Activated CD4-positive, alpha-beta T cell treated with anti-CD3 and anti-CD28 coated beads, Interleukin-2, Interleukin-6, amounts not matched to agents 100 ng/mL and 50 ng/mL, durations not matched to agents 16 hours and 8 hours (primary cell): ENCODE measurements at places on chromosomes 12 and 14.

- DNase-seq: peak; percentile 10
Measured at GRCh38 chr12:65823513-65824375, 539 bp upstream of the HMGA2 start.

DNA sequence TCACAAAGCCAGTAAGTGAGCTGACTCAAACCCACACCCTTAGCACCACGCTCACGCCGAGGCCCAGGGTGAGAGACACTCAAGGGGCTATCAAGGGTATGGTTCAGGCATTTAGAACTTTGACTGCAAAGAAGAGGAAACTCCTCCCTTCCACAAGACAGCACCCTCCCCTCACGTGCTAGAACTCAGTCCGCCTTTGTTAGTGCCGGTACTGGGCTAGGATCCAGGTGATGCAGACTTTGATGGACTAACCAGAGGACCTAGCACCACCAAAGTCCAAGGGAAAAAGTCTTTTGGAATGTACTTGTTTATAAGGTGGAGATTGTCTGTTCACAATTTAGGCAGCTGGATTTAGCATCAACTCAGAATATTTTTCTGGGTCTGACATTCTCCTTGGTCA is 33.7 kb downstream of the VWF start:
- no peak for DNase-seq

DNA sequence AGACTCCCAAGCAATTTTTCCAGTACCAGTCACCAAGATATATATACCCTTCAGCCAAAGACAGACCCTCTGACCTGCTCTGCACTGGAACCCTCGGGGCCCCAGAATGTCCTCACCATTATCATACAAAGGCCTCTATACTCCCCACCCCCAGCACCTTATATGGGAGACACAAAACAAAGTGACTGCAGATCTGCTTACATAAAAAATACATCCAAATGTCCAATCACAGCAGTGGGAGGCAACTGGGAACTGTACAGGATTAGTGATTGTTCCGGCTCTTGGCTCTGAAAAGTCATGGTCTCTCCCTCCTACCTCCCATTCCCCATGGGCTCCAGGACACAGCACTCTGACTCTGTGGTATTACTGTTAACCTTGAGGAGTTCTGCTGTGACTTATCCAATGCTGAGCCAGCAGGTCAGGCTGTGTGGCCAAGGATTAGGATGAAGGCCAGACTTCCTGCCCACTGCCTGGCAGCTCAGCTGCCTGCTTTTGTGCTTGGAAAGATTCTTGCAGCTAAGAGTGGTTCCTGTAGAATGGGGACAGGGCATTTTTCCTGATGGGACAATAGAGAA is 13.7 kb downstream of the OXA1L start:
- DNase-seq: no peak

GRCh38 chr12:73421832-73422231 is 1115.8 kb upstream of the ATXN7L3B start:
- no peak for DNase-seq

- DNase-seq: peak; percentile 69
Measured at GRCh38 chr12:94140556-94140955, 7.8 kb upstream of the PLXNC1 start.

- DNase-seq: no peak
Measured at GRCh38 chr12:109710205-109710746, 3.3 kb upstream of the FAM222A start.

- peak; percentile 44 for DNase-seq
Measured at GRCh38 chr12:98998697-98999299, 353.7 kb downstream of the APAF1 start.

DNA sequence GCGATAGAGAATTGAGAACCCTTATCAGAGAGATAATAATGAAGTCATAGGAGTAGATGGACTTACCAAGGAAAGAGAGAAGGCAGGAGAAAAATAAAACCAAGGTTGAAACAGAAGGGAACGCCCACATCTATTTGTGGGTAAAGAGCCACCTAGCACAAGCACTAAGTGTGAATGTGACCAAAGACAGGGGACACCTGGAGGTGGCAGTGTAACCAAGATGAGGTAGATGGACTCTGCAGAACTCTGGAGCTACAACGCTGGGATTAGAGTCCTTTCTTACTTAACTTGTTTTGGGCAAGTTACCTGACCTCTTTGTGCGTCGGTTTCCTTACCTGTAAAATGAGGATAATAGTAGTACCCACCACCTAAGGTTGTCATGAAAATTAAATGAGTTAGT is 101.9 kb downstream of the SLC5A8 start:
- no peak for DNase-seq

DNA sequence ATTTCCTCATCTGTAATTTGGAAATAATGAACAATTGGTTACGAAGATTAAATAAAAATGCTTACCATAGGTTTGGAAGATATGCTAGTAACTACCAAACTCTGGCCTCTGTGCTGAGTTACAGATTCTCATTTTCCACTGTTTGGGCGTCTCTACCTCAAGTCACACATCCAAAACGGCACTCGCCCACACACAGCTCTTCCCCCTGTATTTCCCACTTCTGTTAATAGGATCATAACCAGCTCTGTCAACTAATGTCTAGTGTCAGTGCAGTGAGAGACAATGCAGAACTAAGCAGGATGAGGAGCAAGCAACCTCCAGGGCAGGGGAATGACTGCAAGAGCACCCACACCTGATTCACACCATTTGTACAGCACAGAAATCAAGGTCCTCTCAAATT is 10.9 kb upstream of the SYCP3 start:
- no peak for DNase-seq

DNA sequence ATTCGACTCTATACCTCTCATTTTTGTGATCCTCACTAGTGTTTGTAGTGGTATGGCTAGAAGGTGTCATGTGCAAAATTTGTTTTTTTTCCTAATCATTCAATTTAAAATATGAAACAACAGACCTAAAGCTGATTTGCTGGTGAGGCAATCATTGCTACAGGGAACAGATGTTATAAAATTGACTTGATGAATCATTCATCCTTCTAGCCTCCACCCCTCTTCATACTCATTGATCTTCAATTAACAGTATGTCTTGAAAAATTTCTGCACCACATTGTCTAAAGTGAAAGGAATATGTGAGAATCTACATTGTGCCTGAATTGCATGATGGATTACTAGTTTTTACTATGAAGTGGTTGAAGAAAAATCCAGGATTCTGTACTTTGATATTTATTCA is 349.0 kb upstream of the NAV3 start:
- DNase-seq: no peak

DNA sequence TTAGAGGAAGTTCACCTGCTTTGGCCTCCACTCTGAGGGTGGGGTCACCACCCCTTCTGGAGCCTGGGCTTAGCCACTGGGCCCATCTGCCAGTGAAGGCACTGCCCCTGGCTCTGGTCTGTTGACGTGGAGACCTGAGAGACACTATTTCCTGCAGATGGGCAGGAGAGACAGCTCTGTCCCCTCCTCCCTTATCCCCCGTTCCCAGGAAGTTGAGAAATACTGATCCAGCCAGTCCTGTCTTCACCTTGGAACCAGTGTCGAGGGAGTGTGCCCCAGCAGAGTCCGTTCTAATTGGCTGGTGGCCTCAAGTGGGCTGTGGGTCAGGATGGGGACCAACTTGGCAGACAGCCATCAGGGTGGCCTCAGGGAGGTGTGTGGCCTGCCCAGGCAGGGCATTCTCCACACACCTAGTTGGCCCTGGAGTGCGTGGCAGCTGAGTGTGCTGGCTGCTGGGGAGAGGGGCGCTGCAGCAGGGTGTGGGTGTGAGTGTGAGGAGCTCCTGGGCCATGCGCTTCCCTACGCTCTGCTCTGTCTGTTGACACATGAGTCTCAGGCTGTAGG is 25.4 kb downstream of the CLSTN3 start:
- DNase-seq: no peak

GRCh38 chr12:127494961-127495915 is 771.7 kb upstream of the TMEM132C start:
- no peak for DNase-seq

- no peak for DNase-seq
Measured at GRCh38 chr14:54818201-54819133, 84.2 kb downstream of the GCH1 start.

- no peak for DNase-seq
Measured at GRCh38 chr12:50296554-50296953, 13.2 kb upstream of the LIMA1 start.
